ENCODE measurements at places on chromosomes 12 and 14.

GRCh38 chr14:20971705-20972021, 16.4 kb downstream of the RNASE2 start:
- DNase-seq = no peak

DNA sequence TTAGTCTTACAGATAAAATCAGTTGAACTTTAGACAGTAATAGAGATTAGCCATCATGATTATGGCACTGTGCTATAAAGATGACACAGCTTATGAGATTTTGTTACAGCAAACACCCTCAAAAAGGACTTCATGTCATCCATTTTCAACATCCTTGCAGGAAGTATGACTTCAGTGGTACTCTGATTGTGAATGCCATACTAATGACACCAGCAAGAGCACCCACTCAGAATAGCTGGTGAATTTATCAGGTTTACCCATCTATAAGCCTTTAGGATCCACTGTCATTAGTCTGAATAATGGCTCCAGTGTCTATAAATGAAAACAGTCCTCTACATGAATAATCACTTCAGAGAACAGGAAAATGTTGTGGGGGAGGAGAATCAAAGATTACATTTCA, 615.2 kb downstream of the RPS29 start:
- DNase-seq = no peak

GRCh38 chr14:55073856-55074255, 22.4 kb downstream of the MAPK1IP1L start:
- no peak for DNase-seq

GRCh38 chr12:129190827-129191226, 337.5 kb downstream of the GLT1D1 start:
- no peak for DNase-seq

DNA sequence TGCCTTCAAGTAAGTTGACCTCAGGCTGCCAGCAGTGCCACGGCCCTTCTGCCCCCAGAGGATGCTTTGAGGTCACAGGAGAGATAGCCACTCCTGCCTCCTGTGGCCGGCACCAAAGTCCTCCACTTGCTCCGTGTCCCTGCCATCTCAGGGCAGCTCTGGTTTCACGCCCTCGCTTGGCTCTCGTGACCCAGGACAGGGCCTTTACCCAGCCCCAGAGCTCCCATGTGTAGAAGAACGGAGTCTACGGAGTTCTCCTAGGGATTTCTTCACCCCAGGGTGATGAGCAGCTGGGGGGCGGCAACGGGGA, 178.1 kb downstream of the ADGRD1 start:
- no peak for DNase-seq

DNA sequence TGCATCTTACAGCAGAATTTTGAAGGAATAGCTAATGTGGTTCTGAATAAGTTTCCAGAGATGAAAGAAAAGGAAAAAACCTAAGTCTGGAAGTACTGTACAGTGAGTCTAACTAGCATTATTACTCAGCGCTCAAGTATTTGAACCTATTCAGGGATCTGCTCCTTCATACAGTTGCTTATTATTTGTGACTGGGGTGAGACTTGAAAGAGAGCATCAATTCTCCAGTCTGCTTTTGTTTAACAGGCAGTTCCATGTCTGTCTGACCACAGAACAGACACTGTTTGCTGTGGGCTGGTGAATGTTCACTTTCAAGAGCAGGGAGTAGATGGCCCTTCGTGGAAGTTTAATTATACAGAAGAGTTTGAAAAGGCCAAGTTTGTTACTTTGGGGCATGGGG, 9.3 kb downstream of the ETV6 start:
- no peak for DNase-seq

DNA sequence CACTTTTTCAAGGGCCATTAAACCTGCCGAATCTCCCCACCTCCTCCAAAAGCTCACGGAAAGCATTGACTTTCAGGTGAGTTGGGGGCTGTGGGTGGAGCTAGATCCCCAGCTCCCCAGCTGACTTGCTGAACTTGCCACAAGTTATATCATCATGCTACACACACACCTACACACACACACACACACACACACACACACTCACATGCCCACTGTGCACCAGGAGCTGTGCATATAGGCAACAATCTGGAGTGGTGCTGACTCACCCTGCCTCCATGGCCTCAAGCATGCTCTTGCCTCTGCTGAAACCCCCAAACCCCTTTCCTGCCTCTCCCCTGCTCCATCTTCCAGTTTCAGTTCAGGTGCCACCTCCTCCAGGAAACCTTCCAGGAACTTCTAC, 26.1 kb downstream of the SERPINA3 start:
- DNase-seq = no peak

- DNase-seq = no peak
These were observed 10.6 kb upstream of the KRT83 start for GRCh38 chr12:52331833-52332232.

- no peak for DNase-seq
These were observed 42.7 kb downstream of the SLC6A12 start for GRCh38 chr12:171276-171675.

DNA sequence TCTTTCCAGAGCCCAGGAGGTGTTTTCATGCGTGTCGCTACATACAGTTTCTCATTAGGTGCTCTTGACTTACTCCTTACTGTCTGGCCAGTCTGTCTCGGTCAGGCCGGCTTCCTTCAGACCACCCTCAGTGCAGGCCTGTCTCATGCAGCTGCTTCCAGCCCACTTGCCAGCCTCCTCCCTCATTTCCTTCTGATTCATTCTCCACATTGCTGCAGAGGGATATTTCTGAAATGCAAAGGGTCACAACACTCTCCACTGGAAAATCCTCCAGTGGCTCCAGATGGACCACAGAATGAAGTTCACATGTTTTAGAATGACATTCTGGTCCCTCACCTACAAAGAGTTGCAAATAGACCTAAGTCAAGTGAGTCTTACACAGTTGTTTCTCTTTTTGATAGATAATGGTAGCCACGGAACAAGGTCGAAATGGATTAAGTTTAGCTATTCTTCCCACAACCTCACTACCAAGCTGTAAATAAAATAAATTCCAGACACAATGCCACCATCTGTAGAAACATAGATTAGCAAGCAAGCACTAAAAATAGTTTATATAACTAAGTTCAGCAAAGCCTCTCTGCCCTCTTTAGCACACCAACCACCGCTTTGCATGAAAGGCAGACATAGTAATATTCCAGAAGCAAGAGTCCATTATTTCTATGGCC, 146.9 kb downstream of the ESR2 start:
- DNase-seq = no peak

DNA sequence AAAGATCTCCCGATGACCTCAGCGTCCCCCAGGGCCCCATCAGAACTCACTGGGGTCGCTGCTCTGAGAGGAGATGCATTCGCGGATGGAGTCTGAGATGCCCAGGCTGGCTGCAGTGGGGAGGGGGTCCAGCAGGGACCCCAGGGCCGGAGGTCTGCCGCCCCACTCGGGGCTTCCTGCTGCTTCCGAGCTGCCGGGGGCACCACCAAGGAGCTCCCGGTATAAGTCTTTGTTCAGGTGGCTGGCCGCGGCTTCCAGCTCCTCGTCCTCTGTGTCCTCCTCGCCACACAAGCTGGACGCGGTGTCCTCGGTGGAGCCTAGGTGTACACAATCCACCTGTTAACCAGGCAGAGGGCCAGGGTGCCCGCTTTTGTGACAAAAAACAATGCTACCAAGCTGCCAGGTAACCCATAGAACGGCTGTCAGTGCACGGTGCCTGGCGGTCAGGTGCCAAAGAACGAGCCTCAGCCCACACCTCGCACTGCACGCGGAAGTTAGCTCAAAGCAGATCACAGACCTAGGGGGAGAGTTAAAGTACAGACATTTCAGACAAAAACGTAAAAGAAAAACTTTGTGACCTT, 26.6 kb upstream of the BTBD6 start:
- DNase-seq = no peak

GRCh38 chr12:78746001-78746400, 118.6 kb upstream of the SYT1 start:
- no peak for DNase-seq
